NCI-H1092 treated with DMSO at 0.1 percent for 48 hours (cell line): ENCODE measurements at places on chromosomes 5 and 9.

- DNase-seq = no peak
Observed at GRCh38 chr5:40318395-40318794, 361.3 kb upstream of the PTGER4 start.

- DNase-seq = no peak
Observed at GRCh38 chr9:80410106-80410505, 838.3 kb downstream of the TLE4 start.

DNA sequence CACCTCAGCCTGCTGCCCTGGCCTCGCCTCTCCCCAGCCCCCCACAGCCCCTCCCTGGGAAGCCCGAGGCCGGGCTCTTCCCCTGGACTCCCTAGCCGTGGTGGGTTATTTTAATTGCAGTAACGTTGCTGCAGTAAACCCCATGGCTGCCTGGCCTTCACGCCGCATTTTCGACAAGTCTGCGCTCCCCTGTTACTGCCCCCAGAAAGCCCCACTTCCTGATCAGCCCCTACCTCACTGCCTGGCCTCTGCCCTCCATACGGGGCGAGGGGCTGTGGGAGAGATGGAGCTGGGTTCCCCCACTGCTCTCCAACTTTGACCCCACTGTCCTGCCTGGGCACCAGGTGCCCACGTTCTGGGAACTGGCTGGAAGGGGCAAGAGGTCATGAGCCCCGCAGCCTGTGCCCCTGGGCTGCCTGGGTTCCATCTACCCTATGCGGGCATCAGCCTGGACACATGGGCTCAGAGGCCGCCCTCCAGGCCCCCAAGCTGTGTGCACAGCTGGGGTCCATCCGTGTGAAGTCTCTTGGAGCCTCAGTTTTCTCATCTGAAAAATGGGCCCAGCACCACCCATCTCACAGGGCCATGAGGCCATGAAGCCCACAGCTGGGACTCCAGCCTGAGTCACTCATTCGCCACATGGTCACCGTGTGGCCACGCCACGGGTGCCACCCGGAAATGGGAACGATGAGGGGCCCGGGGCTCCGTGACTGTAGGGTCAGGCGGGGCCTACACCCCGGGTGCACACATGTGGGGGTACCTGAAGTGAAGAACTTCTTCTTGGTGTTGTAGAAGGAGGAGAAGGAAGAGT, 11.5 kb downstream of the EGFL7 start:
- DNase-seq = no peak

DNA sequence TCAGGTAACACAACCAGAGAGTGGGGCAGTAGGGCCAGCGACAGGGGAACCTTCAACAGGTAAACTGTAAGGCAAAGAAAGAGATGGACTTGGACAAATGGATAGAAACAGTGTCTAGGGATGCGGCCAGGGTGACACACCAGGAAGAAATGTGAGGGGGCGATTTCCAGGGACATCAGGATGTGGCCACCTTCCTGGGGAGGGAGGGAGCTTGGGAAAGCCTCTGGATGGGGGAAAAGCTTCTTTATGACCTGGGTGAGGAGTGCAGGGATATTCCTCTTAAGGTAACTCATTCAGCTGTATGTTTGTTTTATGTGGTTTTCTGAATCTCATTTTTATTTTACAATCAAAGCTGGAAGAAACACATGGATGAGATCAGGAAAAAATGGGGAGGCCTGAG, 11.9 kb upstream of the NXNL2 start:
- DNase-seq = no peak
